ENCODE measurements at places on chromosomes 2 and 18.
A peak's percentile ranks its signal among the peaks of the same experiment; 100 is the strongest.

DNA sequence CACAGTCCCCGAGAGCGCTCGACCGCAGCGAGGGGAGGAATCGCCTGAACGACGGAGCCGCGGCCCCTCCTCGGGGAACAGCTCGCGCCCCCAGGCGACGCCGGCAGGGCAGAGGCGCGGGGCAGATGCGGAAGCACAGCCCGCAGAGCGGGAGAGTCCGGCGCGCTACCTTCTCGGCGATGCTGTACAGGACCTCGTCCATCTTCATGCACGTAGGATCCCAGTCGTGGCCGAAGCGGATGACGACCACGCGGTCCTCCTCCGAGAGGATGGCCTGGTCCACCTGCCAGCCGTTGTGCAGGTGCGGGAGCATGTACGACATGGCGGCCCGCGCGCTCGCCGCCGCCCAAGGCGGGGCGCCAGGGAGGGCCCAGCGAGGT lies 302 bp downstream of the TXNL4A start:
- DNase-seq: peak; percentile 77

DNA sequence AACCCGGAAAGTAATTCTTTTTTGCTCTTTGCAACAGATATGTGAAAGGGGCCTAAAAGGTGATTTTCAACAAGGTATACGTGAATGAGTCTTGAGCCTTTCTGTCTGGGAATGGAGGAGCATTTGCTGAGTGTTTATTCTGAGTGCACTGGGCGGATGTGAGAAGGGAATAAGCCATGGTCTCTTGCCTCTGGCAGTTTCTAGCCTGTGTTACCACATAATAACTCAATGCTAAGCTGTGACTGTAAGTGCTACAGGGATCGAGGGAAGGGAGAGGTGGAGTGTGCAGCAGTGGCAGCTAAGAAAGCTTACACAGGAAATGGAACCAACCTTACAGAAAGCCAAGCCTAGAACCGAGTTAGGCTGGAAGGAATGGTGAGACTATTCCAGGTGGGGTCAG lies 444.3 kb downstream of the SLC4A3 start:
- DNase-seq: no peak

GRCh38 chr2:237496428-237496827 lies 9.4 kb downstream of the MLPH start:
- no peak for DNase-seq

DNA sequence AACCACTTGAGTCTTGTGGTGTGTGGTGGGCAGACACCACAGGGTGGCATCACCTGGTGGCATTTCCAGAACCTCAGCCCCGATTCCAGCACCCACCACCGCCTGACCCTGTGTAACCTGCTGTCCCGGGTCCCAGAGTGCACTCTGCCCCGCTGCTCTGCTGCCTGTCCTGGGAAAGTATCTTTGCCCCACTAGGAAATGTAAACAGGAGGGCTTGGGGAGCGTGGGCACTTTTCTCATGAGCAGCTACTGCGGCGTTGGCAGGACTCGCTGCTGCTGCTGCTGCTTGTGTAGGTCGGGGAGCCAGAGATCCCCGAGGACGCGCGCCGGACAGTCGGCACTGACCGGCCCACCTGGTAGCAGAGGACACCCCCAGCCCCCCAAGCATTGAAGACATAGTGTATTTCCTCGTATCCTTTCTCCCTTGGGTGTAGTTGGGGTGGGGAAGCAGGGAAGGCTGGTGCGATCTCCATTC lies 13.4 kb downstream of the DTYMK start:
- DNase-seq: no peak

- peak; percentile 58 for DNase-seq
Measured at GRCh38 chr2:117127680-117128079, 686.8 kb upstream of the DDX18 start.

- no peak for DNase-seq
Measured at GRCh38 chr18:28541276-28541930, 364.5 kb upstream of the CDH2 start.

GRCh38 chr2:25293958-25294562 lies 47.7 kb downstream of the DNMT3A start:
- DNase-seq: no peak

DNA sequence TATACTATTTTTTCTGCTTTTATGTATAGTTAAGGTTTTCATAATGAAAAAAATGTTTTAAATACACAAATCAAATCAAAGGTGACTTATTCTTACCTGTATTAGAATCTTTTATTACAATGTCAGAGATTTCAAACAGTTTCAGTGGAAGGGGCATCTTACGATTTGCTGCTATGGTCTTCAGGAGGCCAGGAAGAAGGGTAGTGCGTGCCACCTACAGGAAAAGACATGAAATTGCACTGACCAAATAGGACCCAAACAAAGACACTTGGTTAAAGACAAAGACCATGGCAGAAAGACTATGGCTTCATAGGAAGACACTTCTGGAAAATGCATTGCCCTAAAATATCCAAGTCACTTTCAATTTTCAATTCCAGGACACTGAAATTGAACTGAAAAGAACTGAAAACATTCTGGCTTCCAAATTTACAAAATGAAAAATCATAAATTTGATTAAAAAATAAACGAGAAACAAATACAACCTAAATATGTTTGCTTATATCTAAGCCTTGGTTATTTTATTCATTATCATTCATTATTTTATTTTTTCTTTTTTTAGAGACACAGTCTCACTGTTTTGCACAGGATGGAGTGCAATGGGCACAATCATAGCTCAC lies 42.1 kb downstream of the FARSB start:
- DNase-seq: peak; percentile 61

- no peak for DNase-seq
Measured at GRCh38 chr2:95158441-95158840, 1.2 kb downstream of the ZNF514 start.

GRCh38 chr2:14524803-14525080 lies 107.8 kb upstream of the LRATD1 start:
- no peak for DNase-seq

GRCh38 chr2:81282151-81282769 lies 977.7 kb upstream of the LRRTM1 start:
- DNase-seq: no peak

- no peak for DNase-seq
Measured at GRCh38 chr18:3525870-3526420, 76.0 kb downstream of the TGIF1 start.

DNA sequence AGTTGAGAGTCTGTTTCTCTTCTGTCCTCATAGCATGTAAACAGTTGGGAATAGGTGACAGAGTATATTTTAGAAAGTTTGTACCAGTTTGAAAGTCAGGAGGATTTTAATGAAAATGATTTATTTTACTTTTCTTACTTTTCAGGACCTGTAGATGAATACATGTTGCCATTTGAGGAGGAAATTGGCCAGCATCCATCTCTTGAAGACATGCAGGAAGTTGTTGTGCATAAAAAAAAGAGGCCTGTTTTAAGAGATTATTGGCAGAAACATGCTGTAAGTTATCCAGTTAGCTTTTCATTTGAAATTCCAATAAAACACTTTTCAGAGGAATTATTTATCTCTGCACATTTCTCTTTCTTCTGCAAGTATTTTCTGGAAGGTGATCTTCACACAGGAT lies 81.1 kb downstream of the ACVR2A start:
- DNase-seq: no peak

DNA sequence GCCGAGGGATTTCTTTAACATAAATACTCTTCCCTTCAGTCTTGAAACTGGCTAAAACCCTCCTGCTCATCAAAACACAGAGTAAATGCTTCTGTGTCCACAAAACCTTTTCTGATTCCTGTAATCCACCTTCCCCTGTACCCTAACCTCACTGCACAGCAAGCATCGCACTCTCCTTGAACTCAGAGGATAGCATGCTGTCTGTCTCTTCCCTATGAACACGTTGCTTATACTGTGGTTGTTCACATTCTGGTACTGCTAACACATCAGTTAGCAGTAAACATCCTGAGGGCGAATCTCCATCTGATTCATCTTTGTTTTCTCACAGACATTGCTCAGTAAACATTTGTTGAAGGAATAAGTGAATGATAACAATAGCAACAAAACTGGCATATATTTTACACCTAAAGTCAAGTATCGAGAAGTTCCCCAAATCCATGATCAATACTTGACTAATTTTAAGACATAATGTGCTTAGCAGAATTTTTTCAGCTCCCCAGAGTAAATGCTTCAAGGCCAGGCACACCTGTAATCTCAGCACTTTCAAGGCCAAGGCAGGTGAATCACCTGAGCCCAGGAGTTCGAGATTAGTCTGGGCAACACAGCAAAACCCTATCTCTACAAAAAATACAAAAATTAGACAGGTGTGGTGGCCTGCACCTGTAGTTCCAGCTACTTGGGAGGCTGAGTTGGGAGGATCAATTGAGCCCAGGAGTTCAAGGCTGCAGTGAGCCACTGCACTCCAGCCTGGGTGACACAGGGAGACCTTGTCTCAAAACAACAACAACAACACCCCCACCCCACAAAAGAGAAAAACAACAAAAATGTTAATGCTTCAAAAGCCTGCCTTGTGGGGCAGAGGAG lies 45.6 kb upstream of the LPIN2 start:
- no peak for DNase-seq

DNA sequence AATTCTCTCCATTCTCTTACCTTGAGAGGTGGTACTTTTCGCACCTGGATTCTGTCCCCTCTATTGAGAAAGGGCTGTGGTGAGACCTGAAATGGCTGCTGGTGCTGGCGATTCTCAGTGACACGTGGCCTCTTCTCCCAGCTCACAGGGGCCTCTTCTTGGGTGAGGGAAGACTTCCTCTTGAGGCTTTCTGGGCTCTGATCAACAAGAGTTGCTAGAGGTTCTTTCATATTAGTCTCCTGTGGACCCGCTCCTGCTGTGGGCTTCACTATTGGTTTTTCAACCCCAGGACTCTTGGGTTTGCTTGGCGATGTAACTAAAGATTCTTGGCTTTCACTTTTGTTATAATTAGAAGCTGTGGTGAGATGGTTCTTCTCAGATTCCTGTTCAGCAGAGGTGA lies 76.3 kb upstream of the DTNB start:
- no peak for DNase-seq

DNA sequence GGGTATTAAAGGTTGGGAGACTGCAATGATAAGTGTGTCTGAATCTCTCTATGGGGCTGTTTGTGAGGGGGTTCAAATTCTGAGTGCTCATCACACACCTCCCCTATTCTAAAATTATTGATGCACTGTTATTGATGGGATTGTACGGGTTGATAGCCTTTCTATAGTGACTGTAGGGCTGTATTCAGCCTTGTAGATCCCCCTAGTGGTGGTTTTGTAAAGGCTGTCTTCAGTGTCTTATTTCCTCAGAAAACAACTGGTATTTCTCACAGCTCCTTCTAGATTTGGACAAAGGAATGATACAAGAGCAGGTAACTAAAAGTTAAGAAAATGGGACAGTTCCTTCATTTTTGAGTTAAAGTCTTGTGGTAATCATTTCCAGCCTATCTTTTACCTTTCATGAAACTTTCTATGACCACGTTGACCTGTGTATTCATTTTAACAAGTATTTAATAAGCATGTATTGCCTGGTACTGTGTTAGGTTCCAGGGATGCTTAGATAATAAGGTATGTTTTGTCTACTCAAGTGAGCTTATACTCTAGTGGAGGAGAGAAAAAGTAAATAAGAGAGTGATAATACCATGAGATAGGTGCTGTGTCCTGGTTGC lies 21.2 kb downstream of the SMAD4 start:
- peak; percentile 74 for DNase-seq

- no peak for DNase-seq
Measured at GRCh38 chr2:5020116-5020875, 671.9 kb upstream of the SOX11 start.

DNA sequence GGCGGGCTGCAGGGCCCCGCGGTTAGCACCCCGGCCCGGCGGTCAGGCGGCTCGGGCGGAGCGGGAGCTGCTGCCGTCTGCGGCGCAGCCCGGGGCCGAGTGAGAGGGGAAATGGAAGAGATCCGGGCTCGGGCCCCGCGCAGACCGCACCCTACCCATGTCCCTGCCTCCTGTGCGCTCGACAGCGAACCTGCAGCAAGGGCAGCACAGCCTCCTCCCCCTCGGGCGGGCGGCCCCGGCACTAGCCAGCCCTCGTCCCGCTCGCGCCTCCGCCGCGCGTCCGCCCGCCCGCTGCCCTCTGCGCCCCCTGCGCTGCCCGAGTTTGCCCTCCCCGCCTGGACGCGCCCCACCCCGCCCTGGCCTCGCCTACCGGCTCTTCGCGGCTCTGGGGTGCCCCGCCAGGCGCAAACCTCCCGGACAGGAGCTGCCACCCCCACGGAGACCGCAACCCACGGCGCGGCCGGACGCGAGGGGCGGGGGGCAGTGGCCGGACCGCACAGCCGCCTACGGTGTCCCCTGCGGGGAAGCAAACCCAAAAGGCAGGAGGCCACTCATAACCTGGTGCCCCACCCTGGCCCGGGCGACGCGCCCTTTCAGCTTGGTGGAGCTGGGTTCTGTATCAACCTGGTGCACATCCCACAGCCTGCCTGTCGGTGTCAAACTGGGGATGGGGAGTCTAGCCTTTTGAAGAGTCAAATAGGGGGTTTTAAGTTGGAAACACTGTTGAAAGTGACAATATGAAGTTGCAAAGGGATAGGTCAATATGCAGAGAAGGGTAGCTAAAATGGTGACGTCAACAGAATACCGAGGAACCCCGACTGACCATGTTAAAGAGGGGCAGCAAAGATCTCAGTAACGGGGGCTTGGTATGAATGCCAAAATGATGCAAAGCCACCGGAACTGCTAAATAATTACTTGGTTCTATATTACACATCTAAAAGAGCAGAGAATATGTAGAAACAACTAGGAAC lies at the start of gene IHH:
Gene IHH (minus strand): TSS at position 101 of the 971 bp plus-strand sequence. CDS start 454 bp downstream, outside the sequence.
- DNase-seq: peak; percentile 80

- no peak for DNase-seq
Measured at GRCh38 chr2:98835831-98836385, 100.1 kb downstream of the CRACDL start.

DNA sequence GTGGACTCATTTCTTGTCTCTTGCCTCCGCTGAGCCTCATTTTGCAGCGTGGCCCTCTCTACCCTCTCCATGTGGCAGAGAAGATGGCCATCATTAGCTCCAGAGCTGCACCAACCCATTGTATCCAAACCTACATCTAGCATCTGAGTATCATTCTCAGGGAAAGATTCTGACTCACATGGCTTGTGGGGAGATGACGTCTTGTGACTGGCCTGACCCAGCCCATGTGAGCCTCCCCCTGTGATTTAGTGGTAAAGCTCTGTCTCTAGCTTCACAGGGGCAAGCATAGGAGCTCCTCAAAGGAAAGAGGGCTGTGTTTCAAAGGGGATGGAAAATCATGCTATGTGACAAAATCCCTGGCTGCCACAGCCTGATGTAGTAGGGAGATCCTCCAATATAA lies 87.4 kb upstream of the RBMS1 start:
- DNase-seq: no peak

DNA sequence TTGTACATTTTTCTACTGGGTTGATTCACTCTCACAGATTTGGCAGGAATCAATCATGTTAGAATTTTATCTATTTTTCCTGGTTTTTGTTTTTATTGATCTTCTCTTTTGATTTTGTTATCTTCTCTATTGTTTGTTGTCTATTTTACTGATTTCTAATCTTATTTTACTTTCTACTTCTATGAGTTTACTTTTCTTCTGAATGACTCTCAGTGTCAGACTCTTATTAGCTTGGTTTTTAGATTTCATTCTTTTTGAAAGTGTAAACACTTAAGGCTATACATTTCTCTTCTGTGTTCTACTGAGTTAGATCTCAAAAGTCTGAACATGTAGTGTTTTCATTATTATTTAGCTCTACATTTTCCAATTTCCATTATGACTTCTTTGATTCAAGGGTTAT lies 47.1 kb downstream of the THOC1 start:
- DNase-seq: no peak

GRCh38 chr18:55321265-55322177 lies 266.5 kb downstream of the TCF4 start:
- peak; percentile 91 for DNase-seq
